ENCODE measurements at places on chromosomes 11 and 22.
A peak's percentile ranks its signal among the peaks of the same experiment; 100 is the strongest.

DNA sequence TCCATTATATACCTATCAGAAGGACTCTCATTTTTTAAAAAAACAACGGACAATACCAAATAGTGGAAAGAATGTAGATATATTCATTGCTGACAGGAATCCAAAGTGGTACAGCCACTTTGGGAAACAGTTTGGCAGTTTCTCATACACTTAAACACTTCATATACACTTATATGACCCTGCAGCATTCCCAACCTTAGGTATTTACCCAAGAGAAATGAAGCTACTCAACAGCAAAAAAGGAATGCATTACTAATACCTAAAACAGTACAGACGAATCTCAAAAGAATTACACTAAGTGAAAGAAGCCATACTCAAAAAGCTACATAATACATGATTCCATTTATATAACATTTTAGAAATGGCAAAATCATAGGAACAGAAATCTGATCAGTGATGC lies 51.5 kb downstream of the RBFOX2 start:
- DNase-seq = no peak

DNA sequence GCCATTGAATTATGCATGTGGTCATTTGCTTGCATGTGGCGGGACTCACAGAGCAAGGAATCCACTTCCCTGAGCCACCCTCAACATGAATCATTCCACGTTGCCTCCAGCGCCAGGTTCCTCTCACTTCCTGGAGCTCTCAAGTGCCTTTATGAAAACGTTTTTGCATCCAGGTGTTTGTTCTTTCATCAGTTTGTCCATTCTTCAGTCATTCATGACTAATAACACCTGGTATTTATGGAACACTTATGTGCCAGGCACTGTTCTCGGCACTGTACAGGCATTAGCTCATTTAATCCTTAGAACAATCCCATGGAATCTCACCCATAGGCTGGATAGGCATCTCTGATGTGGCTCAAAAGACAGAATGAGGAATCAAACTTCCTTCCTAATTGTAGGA lies 256.1 kb upstream of the SYN3 start:
- no peak for DNase-seq

GRCh38 chr11:50073113-50074105 lies 40.7 kb downstream of the OR4C45 start:
- no peak for DNase-seq

DNA sequence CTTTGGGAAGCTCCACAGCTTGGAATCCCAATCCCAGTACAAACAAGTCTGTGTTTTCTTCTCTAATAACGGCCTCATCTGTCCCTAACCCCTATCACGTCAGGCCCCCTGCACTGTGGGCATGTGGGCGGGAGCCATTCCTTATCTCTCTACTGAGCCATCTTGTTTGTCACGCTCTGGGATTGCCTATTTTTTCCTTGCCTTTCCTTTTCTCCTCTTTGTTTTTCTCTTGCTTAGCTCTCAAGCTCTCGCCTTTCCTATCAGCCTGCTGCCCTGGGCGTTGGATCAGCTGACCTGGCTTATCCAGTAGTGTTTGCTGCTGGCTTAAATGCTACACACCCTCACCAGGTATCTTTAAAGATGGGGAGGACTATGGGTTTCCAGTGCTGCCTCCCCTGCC lies 35.8 kb downstream of the ARHGAP1 start:
- peak; percentile 71 for DNase-seq

- DNase-seq = no peak
Observed at GRCh38 chr11:72955466-72955865, 141.3 kb downstream of the ATG16L2 start.

DNA sequence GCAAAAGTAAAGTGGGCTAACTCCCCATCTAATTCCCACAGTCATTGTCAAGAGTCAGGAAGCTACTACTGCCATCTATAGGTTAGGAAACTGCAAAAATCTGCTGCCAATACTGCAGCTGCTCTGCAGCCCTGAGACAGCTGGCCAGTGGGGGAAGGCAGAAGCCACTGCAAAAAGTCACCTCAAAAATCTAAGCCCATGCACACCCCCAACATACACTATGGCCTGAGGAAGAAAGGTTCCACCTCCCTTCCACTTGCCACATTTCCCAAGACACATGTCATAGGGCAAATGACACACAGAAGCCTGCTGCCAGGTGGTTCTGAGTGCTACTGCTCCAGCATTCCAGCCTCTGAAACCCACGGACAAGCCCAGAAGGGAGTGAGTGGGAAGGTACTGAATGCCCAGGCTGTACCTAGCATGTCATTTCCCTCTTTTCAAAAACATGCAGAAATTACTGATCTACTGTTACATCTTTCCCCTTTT lies 36.9 kb downstream of the DGCR2 start:
- peak; percentile 64 for DNase-seq

DNA sequence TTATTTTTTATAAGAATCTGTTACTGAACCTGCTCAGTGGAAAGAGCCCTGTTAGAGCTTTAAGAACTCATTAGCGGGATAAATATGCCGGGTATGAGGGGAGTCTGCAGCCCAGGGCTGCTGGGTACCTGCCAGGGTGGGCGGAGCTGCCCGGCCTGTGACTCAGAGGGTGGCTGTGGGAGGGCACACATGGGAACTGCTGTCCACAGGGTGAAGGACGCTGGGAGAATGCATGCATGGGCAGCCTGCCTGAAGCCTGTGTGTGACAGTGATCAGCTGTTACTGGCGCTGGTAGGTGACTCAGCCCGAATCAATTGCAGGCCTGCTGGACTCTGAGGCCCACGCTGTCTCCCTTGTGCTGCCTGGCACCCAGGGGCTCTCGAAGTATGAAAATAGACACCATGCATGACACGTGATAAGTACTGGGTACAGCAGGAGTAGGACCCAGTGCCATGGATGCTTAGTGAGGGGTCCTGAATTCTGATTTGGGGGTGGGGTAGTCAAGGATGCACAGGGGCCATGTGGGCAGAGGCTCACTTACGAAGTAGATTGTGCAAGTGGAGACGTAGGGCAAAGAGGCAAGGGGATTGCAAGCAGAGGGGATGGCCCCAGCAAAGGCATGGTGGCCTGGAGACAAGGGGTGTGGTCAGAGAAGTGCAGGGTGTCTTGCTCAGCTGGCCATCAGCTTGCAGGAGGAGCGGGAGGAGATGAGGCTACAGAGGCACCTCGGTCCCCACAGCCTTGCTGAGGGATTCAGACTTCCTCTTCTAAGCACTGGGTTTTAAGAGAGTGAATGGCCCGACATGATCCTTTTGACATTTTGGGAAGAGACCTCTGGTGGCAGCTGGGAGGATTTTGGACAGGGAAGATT lies 36.5 kb downstream of the GRIK4 start:
- DNase-seq = peak; percentile 47
